ENCODE measurements at places on chromosomes 7 and 10.

DNA sequence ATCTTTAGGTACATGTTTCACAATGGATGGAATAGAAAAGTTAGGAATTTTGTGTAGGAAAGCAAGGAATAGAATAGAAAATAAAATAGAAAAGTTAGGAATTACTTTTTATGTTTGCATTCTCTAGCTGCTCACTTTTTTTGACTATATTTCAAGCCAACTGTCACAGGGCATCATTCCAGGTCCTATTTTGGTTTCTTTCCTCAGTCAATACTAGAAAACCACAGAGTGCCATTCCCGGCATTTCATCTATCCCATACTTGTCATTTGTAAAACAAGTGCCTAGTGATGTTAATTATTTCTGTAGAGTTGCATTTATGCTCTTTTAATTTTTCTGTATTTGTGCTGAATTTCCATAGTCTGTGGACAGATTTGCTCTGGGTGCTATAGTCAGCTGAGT is 66.2 kb downstream of the SDK1 start:
- peak; percentile 51 for DNase-seq

DNA sequence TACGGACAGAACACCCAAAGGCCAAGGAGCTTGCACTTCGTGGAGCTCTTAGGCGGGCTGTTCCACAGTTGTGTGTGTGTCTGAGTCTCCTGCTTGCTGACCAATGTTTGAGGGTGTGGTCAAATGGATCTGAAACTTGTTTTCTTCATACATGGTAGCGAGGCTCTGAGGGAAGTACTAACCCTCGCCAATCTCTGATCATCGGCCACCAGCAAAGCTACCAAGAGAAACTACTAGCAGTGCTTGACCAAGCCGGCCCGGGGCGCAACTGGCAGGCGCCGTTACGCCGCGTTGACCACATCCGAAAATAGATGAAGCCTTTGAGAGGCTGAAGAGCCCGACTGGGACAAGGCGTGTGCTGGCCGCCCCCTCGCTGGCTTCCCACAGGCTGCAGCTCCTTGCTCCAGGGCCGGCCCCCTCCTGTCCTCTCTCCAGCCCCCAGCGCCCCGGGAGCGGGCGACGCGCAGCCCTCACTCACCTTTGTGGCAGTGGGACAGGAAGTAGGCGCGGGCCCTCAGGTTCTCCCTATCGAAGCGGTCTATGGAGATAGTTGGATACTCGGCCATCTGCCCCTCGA is 384 bp downstream of the DCLRE1C start:
- peak; percentile 61 for DNase-seq

- DNase-seq, result no peak
Measured at GRCh38 chr7:157904866-157905570, 568.2 kb downstream of the DNAJB6 start.

DNA sequence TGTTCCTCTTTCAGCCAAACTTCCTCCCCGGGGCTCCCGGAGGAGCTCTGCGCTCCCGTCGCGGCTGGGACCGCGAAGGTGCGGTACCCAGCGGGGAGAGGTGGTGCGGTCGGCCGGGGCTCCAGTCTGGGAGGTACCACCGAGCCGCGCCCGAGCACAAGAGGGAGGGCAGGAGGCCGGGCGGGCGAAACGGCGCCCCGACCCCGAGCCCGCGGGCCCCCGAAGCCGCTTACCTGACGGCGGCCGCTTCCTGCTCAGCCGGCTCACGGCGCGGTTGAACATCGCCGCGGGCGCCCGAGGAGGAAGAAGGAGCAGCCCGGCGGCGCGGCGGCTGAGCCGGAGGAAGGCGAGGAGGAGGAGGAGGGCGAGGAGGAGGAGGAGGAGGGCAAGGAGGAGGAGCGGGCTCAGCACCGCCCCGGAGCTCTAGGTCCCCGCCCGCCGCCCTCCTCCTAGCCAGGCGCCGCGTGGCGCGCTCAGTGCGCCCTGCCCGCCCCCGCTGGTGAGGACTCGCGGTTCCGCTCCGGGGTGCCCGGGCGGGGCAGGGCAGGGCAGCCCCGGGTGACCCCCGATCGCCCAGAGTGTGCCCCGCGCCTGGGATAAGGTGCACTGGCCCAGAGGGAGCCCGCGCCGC is at the start of gene RGS10:
Gene RGS10, minus strand, starts transcription at position 363 of the 631 bp plus-strand sequence. Its CDS starts 81 bp downstream, at position 282.
- peak; percentile 69 for DNase-seq

DNA sequence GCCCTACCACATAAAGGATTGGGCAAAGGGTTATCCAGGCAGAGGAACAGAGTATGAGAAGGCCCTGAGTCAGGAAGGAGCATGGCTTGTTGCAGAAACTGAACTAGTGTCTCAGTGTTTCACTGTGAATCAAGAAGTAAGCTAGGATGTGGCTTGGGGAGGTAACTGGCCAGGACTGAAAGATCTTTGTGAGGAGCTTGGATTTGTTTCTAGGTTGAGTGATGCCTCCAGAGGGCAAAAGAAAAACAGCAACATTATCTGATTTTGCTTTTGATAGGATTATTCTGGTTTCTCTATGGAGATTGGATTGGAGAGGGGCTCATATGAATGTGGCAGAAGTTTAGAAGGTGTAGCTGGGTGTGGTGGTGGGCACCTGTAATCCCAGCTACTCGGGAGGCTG is 137.9 kb upstream of the HDAC9 start:
- peak; percentile 0 for DNase-seq

GRCh38 chr10:74047304-74047703 is 49.4 kb downstream of the VCL start:
- peak; percentile 72 for DNase-seq

DNA sequence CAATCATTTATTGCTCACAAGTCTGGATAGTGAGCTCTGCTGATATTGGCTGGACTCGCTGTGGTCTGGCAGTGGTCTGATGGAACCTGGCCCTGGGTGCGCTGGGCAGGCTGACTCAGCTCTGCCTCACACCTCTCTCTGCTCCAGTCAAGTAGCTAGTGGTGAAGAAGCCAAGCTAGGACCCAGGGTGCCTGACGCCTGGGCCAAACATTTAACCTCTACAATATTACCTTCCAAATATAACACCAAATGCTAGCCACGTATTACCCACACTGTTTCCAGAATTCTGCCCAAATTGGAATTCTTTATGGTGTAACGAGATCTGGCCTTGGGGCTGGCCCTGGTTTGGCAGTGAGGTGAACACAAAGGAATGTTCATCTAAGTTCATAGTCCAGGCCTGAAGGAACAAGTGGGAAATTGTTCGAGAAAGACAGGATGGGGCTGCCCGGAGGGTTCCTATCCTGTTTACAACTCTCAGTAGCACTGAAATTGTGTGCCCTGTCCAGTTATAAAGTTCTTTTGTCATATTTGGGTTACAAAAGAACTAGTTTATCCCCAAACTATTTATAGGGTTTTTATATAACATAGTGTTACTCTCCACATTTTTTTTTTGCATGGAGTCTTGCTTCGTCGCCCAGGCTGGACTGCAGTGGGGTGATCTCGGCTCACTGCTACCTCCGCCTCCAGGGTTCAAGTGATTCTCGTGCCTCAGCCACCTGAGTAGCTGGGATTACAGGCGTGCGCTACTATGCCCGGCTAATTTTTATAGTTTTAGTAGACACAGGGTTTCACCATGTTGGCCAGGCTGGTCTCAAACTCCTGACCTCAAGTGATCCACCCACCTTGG is 16.3 kb downstream of the OR2AE1 start:
- peak; percentile 95 for DNase-seq
